ENCODE measurements at places on chromosomes 6 and 20. TPM values are rescaled to one million over a fixed set of nuclear protein-coding genes. Genes with fewer than 3 reads are reported as not detected.

- DNase-seq, result no peak
Measured at GRCh38 chr6:21187485-21187884, 406.1 kb upstream of the SOX4 start.

DNA sequence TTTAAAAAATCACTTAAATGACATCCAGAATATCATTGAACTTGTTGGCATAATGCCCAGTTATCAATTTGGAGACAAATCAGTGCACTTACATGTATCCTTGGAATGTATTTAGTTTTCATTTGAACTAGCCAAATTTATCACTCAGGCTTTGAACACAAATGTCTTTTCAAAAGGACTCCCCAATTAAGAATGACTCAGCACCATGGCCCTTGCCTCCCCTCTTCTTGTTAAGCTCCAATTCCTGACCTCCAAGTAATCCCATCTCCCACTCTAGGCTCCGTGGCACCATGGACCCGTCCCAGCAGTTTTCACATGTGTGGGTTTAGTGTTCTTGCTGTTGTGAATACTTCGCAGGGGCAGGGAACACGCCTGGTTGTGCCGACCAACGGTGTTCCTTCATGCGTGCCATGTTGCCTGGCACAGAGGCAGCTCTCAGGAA is 2.7 kb downstream of the AKAP12 start:
- no peak for DNase-seq

DNA sequence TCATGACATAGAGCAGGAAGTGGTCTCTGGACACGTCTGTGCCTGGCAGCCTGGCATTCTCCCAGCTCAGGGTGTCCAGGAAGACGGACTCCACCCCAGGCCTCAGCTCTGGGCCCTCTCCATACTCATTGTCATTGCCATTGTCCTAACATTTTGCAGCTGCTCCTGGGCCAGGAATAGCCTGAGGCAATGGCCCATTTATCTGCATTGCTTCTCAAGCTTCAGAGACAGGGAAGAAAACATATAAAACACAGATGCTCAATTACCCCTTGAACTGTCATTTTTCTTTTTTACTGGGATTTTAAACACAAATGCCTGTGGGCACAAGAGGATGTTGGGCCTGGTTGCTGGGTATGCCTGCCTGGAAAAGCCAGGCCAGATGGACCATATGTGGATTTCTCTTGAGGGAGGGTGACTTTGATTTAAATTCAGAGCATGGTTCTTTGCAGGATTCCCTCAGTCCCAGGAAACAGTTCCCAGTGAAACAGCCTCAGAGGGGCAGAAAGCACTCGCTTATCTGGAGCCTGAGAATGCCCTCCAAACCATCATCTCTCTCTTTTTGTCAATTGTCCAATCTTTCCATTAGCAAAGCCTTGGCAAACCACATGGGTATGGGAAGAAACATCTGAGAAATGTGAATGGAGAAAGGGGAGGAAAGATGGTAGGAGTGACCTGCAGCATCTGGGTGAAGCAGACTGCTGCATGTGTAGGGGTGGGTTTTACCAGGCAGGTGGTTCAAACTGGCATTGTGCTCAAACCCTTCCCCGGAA is 17.9 kb downstream of the LAMP5 start:
- DNase-seq, result no peak

- no peak for DNase-seq
Measured at GRCh38 chr6:29845405-29846006, 17.9 kb downstream of the HLA-G start.

- no peak for DNase-seq
Measured at GRCh38 chr6:107661291-107661690, 162.8 kb downstream of the SCML4 start.

- no peak for DNase-seq
Measured at GRCh38 chr6:5338177-5338960, 77.1 kb downstream of the FARS2 start.

GRCh38 chr20:12051206-12052163 is 133.8 kb downstream of the BTBD3 start:
- DNase-seq, result no peak

The CENPB gene
- polyA plus RNA-seq, result 62.1 TPM

The GINS1 gene
- 22.9 TPM for polyA plus RNA-seq

Data from left lung (tissue), 14 donors.